ENCODE measurements at places on chromosomes 1 and 21. TPM values are rescaled to one million over a fixed set of nuclear protein-coding genes. Genes with fewer than 3 reads are reported as not detected.

DNA sequence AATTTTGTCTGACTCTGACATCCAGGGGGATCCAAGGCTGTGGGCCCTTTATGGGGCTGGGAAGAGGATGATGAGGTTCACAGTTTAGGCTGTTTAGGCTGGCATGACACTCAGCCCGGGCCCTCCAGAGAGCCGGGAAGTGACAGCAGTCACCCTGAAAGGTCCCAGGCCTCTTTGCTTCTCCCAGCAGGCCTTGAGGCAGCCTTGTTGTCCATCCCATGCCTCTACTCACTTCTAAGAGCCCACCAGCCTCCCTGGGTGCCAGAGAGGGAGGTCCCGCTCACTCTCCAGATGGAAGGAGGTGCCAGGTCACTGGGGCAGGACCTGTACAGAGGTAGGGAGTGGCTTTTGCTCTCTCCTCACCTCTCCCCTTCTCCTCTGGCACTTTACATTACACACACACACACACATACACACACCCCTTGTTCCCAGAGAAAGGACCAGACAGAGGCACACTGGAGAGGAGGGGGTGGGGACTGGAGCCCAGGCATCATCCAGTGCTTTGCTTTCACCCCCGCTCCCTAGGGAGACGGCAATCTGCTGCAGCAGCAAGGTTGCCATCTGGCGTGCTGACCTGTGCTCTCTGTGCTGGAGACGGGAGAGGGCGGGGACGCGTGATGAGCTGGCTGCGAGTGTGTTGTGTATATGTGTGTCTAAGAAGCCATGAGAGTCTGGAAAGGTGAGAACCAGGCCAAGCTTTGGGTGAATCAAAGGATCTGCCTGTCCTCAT lies 4.6 kb downstream of the KLHDC8A start:
- H3K36me3 ChIP-seq: no peaks in the 10 kb centered on the region
- peaks cover 21% of the 10 kb centered on the region for H3K4me1 ChIP-seq
- no peak overlapping the region for H3K27ac ChIP-seq

- DNase-seq: peak; percentile 62
- H3K4me3 ChIP-seq: no peak overlapping the region
- H3K27me3 ChIP-seq: peaks cover under 1% of the 10 kb centered on the region
- no peaks in the 10 kb centered on the region for H3K36me3 ChIP-seq
Observed at GRCh38 chr1:232682248-232682647, 52.3 kb upstream of the SIPA1L2 start.

- no peaks in the 10 kb centered on the region for H3K27me3 ChIP-seq
- no peak for DNase-seq
- H3K36me3 ChIP-seq: no peaks in the 10 kb centered on the region
- H3K4me1 ChIP-seq: no peaks in the 10 kb centered on the region
- H3K27ac ChIP-seq: no peak overlapping the region
- H3K4me3 ChIP-seq: no peak overlapping the region
Observed at GRCh38 chr1:54604572-54605370, 18.6 kb downstream of the FAM151A start.

GRCh38 chr1:83508485-83509151 lies 490.3 kb downstream of the TTLL7 start:
- DNase-seq: peak; percentile 29
- H3K4me1 ChIP-seq: no peaks in the 10 kb centered on the region
- H3K27ac ChIP-seq: no peak overlapping the region
- no peaks in the 10 kb centered on the region for H3K27me3 ChIP-seq
- H3K36me3 ChIP-seq: no peaks in the 10 kb centered on the region

DNA sequence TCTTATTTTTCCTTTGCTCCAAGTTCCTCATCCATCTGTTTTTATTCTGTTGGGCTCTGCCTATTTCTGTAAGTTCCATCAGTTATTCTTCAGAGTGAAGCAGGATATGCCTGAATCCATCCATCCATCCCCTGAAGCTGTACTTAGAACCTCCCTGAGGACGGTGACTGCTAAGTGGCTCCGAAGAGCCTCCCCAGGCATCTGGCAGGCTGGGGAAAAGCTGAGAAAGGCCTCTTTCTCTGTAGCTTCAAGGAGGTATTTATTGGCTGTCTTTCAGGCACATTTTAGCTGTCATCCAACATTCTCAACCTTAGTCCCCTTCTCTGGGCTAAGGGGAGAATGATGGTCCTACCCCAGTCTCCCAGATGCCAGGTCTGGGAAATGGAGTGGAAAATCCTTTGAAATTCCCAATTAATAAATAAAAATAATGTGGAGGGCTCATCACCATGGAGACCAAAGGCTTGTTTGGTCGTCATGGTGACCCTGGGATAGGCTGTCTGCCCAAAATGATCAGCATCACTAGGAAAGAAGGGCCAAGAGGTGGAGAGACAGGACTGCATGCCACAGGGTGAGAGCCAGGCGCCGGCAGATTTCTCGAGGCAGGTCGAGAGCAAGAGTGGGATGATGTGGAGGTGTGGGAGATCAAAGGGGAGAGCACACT lies 82.0 kb downstream of the UBIAD1 start:
- no peak overlapping the region for H3K4me3 ChIP-seq
- peaks cover 13% of the 10 kb centered on the region for H3K27me3 ChIP-seq
- no peak overlapping the region for H3K27ac ChIP-seq
- H3K36me3 ChIP-seq: no peaks in the 10 kb centered on the region

- no peaks in the 10 kb centered on the region for H3K4me1 ChIP-seq
- no peak overlapping the region for H3K4me3 ChIP-seq
- H3K36me3 ChIP-seq: no peaks in the 10 kb centered on the region
- H3K27me3 ChIP-seq: no peaks in the 10 kb centered on the region
Observed at GRCh38 chr1:246280551-246280950, 226.5 kb downstream of the SMYD3 start.

DNA sequence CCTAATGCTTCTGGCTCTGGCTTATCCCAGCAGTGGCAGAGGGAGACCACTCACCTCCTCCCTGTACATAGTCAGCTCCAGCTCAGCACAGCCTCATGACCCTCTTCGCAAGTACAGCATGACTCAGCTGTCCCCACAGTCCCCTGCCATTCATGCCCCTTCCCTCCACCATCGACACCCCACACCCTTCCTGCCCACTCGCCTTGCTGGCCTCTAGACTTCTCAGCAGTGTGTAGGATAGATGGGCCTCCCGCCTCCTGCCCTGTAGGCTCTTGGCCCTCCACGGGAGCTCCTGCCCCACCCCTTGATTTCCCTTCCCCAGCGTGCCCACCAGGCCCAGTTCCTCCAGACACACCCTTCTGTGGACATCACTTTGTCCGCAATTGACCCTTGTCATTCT lies 9.8 kb downstream of the NPR1 start:
- DNase-seq: no peak
- H3K36me3 ChIP-seq: no peaks in the 10 kb centered on the region
- H3K27me3 ChIP-seq: peaks cover 6% of the 10 kb centered on the region
- no peaks in the 10 kb centered on the region for H3K4me1 ChIP-seq

DNA sequence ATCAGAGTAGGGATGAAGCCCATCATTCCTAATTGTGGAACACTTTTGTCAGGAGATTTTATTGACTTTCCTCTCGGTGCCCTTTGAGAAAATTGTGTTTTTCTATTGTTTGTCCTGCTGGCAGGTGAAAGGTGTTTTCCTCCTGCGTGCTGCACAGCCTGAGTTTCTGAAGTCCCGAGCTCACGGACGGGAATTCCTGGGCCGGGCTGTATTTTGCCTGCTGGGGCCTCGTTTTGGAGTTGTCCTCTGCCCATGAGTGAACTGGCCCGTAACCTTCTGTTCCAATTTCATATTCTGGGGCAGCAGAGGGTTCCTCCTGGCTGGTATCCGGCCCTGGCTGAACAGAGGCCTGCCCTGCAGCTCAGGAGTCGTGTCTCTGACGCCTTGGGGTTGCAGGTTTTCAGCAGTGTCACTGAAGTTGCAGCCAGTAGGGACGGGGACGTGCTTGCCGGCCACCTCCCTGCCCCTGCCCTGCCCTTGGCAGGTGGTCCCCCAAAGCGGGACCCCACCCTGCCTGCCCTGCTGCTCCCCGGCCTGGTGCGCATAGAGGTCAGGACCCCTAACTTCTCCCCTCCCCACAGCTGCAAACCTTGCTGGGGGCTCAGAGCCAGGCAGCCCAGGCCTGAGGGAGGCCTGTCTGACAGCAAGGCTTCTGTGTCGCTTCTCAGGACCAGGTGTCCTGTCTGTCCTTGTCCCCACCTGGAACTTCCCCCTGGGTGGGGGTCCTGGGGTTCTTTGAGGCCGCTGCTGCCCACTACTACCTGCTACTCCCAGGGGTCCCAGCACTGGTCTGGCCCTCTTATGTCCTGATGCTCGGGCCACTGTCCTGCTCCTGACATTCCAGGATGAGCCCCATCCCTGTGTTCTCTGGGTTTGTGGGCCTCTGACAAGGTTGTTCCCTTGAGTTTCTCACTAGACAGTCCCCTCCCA lies 49.0 kb downstream of the SLX9 start:
- no peaks in the 10 kb centered on the region for H3K4me1 ChIP-seq
- H3K27me3 ChIP-seq: peaks cover 2% of the 10 kb centered on the region
- H3K36me3 ChIP-seq: no peaks in the 10 kb centered on the region
- no peak overlapping the region for H3K27ac ChIP-seq
- H3K4me3 ChIP-seq: no peak overlapping the region

GRCh38 chr1:227685807-227686206 lies 49.3 kb downstream of the JMJD4 start:
- H3K27me3 ChIP-seq: no peaks in the 10 kb centered on the region
- H3K27ac ChIP-seq: no peak overlapping the region
- H3K36me3 ChIP-seq: no peaks in the 10 kb centered on the region

DNA sequence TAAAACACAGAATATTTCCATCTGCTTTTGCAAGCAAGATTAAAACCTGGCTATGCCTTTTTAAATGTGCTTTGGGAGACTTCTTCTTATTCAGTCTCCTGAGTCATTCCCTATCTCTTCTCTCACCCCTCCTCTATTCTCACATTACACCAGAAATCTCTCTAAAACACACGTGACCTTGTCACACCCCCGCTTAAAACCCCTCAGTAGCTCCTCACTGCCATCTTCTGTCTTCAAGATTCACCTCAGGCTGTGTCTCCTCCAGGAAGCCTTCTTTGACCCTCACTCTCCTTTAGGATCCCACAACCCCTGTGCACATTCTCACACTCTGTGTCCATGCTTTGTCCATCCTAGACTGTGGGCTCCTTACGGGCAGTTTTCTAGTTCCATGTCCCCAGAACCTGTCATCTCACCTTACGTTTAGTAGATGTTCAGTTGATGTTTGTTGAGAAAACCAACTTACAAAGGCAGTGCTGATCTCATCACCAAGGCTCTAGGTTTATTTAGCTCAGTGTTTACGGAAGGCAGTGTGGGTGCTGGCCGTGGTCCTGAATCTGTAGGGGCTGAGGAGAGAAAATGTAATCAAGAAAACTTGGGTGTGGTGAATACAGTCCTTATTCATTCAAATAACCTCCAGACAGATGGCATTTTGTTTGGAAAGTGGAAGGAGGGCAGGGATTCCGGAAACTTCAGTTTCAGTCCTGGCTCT lies 143.5 kb downstream of the DMRTA2 start:
- no peak for DNase-seq
- H3K27ac ChIP-seq: no peak overlapping the region
- H3K4me3 ChIP-seq: no peak overlapping the region
- H3K27me3 ChIP-seq: no peaks in the 10 kb centered on the region
- H3K36me3 ChIP-seq: no peaks in the 10 kb centered on the region

DNA sequence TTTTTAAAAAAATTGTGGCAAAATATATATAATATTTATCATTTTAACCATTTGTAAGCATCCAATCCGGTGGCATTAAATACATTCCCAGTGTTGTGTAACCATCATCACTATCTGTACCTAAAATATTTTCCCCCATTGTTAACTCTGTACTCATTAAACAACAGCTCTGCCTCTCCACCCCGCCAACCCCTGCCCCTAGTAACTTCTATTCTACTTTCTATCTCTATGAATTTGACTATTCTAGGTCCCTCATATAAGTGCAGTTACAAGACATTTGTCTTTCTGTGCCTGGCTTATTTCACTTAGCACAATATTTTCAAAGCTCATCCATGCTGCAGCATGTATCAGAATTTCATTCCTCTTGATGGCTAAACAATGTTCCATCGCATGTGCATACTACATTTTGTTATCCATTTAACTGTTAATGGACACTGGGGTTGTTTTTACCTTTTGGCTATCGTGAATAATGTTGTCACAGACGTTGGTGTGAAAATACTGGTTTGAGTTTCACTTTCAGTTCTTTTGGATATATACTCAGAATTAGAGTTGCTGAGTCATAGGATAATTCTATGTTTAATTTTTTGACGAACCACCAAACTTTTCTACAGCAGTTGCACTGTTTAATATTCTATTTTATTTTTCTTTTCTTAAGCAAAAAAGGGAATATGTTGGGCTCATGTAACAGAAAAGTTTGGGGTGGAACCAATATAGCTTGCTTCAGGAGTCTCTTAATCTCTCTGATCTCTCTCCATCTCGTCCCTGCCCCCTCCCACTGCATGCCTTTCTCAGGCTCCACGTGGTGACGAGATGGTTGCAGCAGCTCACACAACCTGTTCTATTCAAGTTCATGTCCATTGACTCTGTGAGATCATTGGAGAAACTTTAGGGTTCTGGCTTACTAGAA lies 25.2 kb upstream of the RCAN1 start:
- H3K27ac ChIP-seq: no peak overlapping the region
- H3K4me1 ChIP-seq: peaks cover 11% of the 10 kb centered on the region
- no peaks in the 10 kb centered on the region for H3K36me3 ChIP-seq
- peaks cover 12% of the 10 kb centered on the region for H3K27me3 ChIP-seq
- no peak overlapping the region for H3K4me3 ChIP-seq

DNA sequence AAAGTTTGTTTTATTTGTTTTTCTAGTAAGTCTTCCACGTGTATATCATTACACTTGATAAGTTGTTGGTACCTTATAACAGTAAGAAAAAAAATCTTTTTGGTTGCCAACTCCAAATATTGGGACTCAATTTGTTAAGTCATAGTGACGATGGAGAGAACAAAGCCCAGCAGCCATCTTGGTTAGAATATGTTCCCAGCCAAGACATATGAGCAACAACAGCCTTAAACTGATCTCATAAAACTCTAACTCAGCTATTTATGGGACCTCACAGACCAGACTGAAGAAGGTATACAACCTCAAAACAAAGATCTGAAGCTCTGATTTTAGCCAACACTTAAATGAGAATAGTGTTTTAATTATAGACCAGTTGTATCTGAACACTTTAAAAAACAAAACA lies 281.3 kb downstream of the VAV3 start:
- H3K36me3 ChIP-seq: no peaks in the 10 kb centered on the region
- H3K27me3 ChIP-seq: no peaks in the 10 kb centered on the region
- no peak overlapping the region for H3K4me3 ChIP-seq
- no peak overlapping the region for H3K27ac ChIP-seq
- DNase-seq: no peak

- peaks cover 24% of the 10 kb centered on the region for H3K4me1 ChIP-seq
- no peaks in the 10 kb centered on the region for H3K27me3 ChIP-seq
- H3K27ac ChIP-seq: peak overlapping the region; percentile 60
- peak; percentile 82 for DNase-seq
Observed at GRCh38 chr21:31554511-31555022, 104.9 kb upstream of the SOD1 start.

- DNase-seq: peak; percentile 99
- H3K4me3 ChIP-seq: no peak overlapping the region
- H3K27me3 ChIP-seq: no peaks in the 10 kb centered on the region
- peaks cover 76% of the 10 kb centered on the region for H3K4me1 ChIP-seq
- H3K36me3 ChIP-seq: no peaks in the 10 kb centered on the region
Observed at GRCh38 chr1:19450811-19451515, 34.4 kb downstream of the CAPZB start.

GRCh38 chr21:35645991-35646390 lies 414.3 kb downstream of the SETD4 start:
- no peaks in the 10 kb centered on the region for H3K36me3 ChIP-seq
- H3K27ac ChIP-seq: no peak overlapping the region
- H3K4me1 ChIP-seq: peaks cover 11% of the 10 kb centered on the region
- no peaks in the 10 kb centered on the region for H3K27me3 ChIP-seq
- no peak overlapping the region for H3K4me3 ChIP-seq

CFHR5 gene
- not detected for total RNA-seq

LRRC71 gene
- total RNA-seq: not detected

IFNLR1 gene
- total RNA-seq: 0.94 TPM

CD34 gene
- 0.29 TPM for total RNA-seq

Measured in astrocyte (in vitro differentiated cells and primary cell).